ENCODE measurements at places on chromosomes 3 and 15. TPM values are rescaled to one million over a fixed set of nuclear protein-coding genes. Genes with fewer than 3 reads are reported as not detected.

The SLC30A4 gene
- 5.4 TPM for polyA plus RNA-seq

DNA sequence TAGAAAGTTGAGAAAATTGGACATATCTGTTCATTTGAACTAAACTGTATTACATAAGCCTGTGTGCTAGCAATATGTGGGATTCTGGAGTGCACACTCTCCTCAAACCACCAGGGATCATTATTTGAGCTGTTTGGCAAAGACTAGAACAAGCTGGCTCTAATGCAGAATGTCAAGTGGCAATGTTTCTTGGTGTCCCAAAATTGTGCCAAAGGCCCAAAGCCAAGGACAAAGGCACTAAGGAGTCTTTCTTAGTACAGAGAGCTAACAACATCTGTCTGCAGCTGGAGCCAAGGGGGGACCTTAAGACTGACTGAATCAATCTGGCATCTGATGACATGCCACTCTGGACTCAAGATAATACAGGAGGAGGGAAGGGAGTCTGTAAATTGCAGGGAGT, 76.7 kb upstream of the STRIT1 start:
- no peak for DNase-seq

GRCh38 chr3:185649414-185649813, 63.3 kb downstream of the SENP2 start:
- DNase-seq = no peak

- no peak for DNase-seq
Measured at GRCh38 chr3:191348098-191348497, 17.8 kb upstream of the UTS2B start.

The FOXB1 gene
- not detected for polyA plus RNA-seq

DNA sequence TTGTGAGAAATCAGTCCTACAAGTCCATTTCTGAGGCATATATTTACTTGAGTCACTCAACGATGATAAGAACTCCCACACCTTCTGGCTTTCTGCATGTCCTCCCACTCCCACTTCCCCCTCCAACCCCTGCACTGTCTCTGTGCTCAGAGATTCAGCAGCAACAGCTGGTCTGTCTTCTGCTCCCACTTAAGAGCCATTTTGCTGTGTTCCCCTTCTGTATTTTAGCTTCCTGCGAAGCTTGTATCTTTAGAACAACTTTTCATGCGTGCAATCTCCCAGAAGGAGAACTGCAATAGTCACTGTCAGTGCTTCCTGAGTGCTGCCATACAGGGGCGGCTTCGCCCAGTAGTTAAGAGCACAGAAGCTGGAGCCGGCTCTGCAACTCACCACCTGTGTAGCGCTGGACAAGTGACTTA, 90.0 kb upstream of the SPATA12 start:
- DNase-seq = no peak

Measured in muscle of arm (tissue), 14 donors.